ENCODE measurements at places on chromosomes 3 and 15.

DNA sequence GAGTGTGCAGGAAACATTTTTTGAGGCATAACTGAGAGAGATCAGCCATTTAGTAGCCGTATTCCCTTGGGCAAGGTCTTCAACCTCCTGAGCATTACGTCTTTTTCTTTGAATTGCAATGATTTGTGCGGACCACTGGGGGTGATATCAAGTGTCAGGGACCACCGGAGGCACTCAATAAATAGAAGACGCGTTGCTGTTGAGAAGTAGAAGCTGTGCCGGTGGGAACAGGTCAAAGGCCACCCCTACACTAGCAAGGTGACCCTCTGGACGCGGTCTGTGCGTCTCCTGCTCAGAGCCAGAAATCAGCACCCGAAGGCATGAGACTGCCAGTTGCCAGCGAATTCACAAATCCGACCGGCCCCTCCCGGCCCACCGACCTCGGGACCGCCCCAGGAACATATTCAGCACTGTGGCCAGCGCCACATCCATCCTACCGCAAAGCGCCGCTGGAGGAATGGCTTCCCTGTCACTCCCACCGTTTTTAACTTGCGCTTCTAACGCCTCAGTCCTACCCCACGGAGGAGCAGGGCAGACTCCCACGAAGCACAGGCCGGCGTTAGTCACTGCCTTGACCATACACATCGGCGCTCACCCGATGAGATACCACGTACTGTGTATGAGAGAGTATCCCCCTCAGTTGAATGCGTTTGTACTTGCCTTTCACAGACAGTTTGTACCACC, 1.4 kb upstream of the GHSR start:
- no peak for DNase-seq

DNA sequence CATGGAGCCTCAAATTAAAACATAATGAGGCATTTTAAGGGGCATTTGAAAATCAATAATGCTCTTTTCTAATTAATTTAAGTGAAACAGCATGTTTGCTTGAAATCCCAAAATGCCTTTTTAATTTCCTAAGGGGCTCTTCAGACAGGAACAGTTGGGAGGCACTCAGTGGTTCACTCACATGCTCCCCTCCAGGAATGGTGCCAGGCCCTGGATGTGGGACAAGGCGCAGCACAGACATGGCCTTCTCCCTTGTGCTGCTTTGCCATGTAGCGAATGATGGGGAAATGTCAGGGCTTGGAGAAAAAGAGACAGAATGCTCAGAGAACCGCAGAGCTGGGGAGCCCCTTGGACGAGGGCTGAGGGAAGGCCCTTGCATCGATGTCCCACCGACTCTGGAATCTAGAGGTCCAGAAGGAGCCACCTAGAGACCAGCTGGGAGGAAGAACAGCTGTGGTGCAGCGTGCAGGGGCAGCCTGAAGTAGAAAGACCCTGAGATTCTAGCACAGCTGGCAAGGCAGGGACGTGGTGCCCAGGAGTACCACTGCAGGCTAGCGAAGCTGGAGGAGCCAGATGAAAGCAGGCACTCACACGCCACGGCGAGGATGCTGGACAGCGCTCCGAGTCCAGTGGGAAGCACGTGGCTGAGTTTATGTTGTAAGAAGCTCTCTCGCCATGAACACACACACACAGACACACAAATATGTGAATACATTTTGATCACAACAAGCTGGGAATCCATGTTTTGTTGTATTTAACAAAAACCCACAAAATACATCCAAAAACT, 27.0 kb downstream of the NSMCE3 start:
- DNase-seq = no peak

DNA sequence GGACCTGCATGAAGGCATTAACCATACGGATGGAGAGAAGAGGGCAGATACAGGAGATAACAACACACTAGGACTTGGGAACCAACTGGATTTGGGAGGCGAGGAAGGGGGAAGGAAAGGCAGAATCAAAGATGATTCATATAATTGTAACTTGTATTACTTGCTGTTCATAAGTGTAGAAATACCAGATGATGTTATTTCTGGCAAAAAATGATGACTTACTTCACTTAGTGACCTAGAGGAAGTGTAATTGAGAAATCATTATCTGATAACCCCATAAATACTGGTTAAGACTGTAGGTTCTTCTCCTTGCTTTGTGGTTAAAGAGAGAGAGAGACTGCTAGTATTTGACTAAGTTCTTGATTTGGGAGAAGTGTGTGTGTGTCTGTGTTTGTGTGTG, 50.5 kb upstream of the GK5 start:
- DNase-seq = no peak

- DNase-seq = no peak
Measured at GRCh38 chr3:196970547-196971093, 2.0 kb upstream of the PIGZ start.

DNA sequence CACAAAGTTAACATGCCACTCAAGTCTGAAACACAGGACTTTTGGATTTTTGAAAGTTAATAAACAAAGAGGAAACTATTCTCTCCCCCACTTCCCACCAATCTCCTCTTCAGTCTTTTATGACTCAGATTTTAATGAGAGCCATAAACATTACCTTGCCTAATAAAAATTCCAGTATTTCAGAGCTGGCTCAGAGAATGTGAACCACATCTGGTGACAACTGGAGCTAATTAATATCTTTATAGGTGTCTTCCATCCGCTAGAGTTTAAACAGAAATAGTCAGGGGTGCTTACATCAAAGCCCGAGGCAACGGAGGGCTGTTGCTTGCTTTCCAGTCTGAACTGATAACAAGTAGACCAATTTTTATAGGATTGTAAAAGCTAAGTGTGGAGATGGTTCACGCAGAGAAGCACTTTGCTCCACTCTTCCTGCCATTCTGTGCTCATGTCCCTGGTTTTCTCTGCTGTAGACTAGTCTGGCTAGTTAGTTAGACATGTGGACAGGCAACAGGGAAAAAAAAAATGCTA, 363.6 kb downstream of the NR2F2 start:
- no peak for DNase-seq

DNA sequence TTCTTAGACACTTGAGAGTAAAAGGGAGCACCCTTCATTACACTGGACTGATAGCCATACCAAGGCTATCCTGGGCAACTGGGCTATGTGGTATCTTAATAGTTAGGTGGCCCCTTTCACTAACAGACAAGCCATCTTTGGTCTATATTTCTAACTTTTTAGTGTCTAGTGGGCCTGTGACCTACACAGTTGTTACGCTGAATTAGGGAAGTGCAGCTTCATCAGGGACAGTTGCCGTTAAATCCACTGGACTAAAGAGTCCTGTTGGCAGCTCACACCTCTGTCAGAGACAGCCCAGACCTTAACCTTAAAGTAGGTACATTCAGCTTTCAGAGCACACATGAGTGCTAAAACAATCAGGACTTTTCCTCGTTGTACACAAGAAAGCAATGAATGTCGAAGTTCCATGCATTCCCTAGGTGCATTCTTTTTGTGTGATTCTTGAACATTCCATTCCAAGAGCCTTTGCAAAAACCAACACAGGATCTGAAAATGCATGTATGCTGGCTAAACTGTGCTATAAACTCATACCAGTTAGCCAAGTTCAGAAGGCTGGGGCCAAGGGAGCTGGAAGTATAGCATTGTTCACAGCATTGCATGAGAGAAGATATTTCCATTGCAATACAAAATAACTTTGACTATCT, 230.2 kb upstream of the EIF1B start:
- DNase-seq = no peak

DNA sequence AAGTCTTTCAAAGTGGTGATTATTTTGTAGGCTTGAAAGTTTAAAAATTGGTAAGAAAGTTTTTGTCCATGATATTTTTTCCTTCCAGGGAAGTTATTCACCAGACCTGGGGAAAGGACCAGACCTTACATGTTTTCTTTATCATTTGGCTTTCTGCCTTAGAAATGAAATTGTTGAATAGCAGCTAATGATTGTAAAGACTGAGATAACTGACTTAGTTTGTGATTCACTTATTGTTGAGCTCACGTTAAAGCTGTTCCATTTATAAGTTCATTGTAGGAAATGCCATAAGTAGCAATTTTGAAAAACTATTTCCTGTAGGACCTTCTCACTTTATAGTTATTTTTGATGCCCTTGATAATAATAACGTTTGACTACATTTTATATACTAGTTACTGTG, 51.9 kb downstream of the IQGAP1 start:
- DNase-seq = no peak

GRCh38 chr15:46126581-46126980, 491.8 kb downstream of the SQOR start:
- DNase-seq = no peak

DNA sequence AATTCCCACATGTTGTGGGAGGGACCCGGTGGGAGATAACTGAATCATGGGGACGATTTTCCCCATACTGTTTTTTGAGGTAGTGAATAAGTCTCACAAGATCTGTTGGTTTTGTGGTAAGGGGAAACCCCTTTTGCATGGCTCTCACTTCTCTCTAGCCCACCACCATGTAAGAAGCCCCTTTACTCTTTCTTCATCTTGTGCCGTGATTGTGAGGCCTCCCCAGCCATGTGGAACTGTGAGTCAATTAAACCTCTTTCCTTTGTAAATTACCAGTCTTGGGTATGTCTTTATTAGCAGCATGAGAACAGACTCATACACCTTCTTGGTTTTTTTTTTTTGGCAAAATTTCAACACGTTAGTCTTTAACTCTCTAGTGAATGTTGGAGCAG, 18.1 kb downstream of the ARL8B start:
- DNase-seq = peak; percentile 65

DNA sequence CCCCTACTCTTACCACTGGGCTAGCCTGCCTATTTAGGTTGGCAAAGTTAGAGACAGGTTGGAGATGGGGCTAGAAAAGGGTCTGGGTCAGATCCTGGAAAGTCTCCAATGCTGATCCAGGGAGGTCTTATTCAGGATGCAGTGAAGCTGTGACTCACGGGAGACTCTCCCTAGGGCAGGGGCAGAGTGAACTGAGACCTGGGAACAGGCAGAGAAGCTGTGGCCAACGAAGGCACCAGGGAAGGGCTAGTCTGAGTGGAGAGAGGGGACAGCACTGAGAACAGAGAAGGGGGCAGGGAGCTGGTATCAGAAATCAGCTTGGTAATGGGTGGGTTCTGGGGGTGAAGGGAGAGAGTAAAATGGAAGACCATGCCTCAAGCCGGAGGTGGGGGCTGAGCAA, 2.2 kb downstream of the LTF start:
- no peak for DNase-seq

- DNase-seq = peak; percentile 22
Measured at GRCh38 chr3:109806929-109807328, 469.6 kb upstream of the DPPA4 start.

DNA sequence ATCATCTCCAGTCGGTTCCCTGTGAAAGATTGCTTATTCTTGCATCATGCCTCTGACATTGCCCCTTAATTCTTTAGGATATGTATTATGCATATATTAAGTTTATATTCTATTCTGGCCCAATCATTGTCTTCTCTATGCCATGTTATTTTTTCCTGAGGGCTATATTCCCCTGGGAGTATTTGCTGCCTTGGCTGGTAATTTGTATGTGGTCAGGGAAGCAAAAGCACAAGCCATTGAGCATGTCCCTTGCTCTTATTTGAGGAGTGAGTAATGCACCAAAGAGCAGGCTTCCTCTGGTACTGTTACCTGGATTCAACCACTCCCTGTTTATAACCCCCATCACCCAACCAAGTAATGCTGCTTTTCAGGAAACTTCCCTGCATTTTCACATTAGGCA, 36.3 kb downstream of the STAC start:
- no peak for DNase-seq

GRCh38 chr3:130760922-130761321, 14.3 kb upstream of the PIK3R4 start:
- DNase-seq = no peak

GRCh38 chr3:34793057-34793456, 846.3 kb upstream of the ARPP21 start:
- DNase-seq = no peak

DNA sequence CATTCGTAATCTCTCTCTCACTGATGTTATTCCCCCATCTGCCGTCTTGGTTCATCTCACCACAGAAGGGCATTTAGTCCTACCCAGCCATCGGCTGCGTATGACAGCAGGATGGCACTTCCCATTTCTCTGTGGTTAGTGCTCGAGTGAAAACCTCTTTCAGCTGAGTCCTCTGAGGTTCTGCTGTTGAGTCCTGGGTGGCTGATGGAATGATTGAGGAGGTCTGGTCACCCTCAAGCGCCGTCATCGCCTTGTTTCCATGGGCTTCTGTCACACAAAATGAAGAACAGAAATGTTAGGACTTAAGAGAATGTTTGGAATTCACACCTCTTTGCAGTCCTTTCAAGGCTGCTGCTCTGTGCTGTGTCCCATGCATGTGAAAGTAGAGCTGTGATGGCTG, 9.4 kb upstream of the SACM1L start:
- no peak for DNase-seq

- peak; percentile 74 for DNase-seq
Measured at GRCh38 chr3:45554006-45554666, 40.4 kb upstream of the LIMD1 start.

GRCh38 chr3:38364721-38365400, 18.3 kb downstream of the XYLB start:
- DNase-seq = no peak

GRCh38 chr15:99303907-99304306, 52.6 kb downstream of the LRRC28 start:
- DNase-seq = no peak

DNA sequence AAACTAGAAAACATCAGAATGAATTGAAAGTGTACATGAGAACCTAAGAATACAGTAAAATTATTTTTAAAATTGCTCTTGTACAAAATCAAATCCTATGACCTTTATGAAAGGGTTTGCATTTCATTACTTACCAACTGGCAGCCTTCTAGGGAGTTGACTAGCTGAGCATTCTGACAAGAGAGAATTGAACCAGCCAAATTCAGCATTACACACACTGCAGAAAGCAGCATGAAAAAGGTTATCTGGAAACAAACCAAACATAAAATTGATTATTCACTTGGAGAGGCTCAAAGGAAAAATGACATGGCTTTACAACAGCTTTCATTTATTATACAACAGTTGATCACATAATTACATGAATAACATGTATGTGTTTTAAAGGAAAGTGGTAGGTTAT, 17.4 kb downstream of the NSMCE3 start:
- no peak for DNase-seq

- DNase-seq = no peak
Measured at GRCh38 chr15:63864186-63864585, 30.4 kb upstream of the HERC1 start.

DNA sequence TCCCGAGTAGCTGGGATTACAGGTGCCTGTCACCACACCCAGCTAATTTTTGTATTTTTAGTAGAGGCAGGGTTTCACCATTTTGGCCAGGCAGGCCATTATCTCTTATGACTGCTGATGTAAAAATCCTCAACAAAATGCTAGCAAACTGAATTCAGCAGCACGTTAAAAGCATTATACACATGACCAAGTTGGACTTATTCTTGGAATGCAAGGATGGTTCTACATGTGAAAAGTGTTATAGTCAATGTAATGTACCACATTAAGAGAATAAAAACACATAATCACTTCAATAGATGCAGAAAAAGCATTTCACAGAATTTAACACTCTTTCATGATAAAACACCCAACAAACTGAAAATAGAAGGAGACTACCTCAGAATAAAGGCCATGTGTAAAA, 20.2 kb downstream of the RNF13 start:
- no peak for DNase-seq

GRCh38 chr3:140198242-140198641, 263.3 kb downstream of the CLSTN2 start:
- no peak for DNase-seq

Measured in GM12865 (cell line).